CD4-positive, alpha-beta T cell treated with Interferon gamma for 1 hour (primary cell): ENCODE measurements at places on chromosomes 4 and X.

DNA sequence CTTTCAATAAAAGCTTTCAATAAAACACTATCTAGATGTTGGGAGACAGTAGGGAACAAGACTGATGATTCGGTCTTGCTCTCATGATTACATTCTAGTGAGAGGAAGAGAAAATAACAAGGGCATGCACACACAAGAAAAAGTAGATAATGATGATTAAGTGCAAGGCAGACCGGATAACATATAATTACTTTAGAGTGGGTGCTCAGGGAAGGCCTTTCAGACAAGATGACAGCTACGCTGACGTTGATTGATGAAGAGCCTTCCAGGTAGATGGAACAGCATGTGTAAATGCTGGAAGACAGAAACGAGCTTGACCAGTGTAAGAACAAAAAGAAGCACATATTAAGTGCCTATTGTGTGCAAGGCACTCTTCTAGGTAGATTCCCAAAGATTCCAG lies 43.4 kb downstream of the TXK start:
- DNase-seq, result no peak

GRCh38 chr4:124224256-124224655 lies 488.3 kb downstream of the ANKRD50 start:
- no peak for DNase-seq

DNA sequence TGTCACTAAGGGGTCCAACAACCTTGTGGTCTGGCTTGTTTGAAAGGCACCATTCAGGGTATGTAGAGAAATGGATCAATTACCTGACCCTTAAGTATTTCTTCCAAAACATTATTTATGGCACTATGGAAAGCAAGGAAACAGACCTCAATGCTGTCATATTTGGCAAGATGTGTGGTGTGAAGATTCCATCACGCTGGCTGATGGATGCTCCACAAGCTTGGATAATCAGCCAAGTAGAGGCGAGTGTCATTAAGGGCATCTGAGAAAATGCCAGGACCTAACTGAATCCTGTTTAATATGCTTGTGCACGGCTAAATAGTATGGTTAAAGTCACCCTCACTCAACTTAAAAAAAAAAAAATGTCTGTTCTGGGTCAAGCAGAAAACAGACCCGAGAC lies 120.7 kb downstream of the COMMD8 start:
- DNase-seq, result no peak

DNA sequence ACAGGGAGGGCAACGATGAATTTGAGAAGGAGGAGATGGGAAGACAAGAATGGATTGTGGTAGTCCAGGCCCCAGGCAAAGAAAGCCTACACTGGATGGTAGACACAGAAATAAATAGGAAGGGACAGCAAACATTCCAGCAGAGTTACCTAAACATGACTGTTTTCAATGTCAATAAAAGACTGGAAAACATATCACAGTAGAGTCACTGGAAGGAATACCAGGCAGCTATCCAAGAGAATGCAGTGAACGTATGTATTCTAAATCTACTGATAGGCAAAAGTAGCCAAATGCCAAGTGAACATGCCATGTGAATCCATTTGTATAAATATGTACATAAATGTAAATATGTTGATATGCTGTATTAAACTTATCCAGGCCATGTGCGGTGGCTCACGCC lies 183.0 kb downstream of the PALLD start:
- no peak for DNase-seq

DNA sequence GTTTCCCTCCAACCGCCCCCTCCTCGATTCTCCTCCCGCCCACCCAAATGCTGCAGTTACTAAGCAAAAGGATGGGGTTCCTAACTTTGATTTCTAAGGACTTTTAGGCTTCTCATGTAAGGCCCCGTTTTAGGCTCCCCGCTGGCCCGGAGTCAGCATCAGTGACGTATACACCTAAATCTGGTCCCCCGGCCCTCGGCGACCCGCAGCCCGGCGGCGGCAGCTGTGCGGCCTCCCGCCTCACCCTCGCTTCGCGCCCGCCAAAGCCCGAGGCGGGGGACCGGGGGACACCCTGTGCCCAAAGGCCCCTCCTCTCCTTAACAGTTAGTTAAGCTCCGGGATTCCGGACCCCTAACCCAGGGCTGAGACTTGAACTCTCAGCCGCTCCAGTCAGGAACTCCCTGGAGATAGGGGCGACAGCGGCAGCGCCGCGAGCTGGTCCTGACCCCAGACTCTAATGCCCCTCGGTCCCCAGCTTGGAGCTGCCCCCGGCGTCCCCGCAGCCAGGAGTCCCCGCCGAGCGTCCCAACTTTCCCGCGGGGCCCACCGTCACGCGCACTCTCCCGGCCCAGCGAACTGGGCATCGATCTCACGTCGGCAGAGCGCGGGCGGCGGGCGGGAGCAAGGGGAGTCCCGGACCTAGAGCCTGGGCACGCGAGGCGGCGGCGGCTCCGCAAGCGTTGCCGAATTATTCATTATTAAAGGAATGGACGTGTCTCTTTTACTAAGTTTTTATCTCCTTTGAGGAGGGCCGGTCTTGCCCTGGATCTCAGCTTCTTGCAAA lies 1.5 kb upstream of the NR3C2 start:
- peak; percentile 17 for DNase-seq

- DNase-seq, result no peak
These were observed 842.1 kb upstream of the INTU start for GRCh38 chr4:126790633-126791032.

GRCh38 chr4:153997516-153997915 lies 208.6 kb upstream of the SFRP2 start:
- DNase-seq, result no peak

DNA sequence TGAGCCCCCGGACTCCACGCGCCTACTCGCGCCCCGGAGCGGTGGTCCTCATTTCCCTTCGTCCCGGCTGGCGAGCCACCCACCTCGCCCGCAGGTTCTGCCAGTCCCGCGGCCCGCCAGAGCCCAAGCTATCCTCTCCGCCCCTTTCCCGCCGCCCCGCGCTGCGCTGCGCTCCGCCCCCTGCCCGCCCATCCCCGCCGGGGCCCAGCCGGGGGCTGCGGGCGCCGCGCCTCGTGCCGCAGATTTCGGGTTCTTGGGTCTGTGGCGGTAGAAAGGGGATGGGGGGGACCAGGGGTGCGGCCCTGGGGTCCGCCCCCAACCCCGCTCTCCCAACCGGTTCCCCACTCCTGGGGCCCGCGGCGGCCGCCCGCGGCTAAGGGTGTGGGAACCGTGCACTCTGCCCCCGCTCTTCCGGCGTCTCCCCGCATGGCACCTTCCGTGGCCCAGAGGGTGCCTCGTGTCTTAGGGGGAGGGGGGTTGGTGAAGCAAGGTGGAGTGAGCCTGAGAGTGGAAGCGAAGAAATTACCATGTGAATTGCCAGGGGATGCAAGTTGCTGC lies 650.8 kb upstream of the DIPK2B start:
- peak; percentile 24 for DNase-seq

- DNase-seq, result no peak
These were observed 58.3 kb downstream of the MID1IP1 start for GRCh38 chrX:38859602-38860001.

GRCh38 chr4:115489279-115489678 lies 375.9 kb upstream of the NDST4 start:
- DNase-seq, result no peak

- DNase-seq, result no peak
These were observed 207.5 kb downstream of the FAM47B start for GRCh38 chrX:35150052-35150451.

- peak; percentile 22 for DNase-seq
These were observed 35.0 kb upstream of the GK start for GRCh38 chrX:30618160-30618765.

- DNase-seq, result no peak
These were observed 721.5 kb downstream of the IL1RAPL1 start for GRCh38 chrX:29308726-29309125.

DNA sequence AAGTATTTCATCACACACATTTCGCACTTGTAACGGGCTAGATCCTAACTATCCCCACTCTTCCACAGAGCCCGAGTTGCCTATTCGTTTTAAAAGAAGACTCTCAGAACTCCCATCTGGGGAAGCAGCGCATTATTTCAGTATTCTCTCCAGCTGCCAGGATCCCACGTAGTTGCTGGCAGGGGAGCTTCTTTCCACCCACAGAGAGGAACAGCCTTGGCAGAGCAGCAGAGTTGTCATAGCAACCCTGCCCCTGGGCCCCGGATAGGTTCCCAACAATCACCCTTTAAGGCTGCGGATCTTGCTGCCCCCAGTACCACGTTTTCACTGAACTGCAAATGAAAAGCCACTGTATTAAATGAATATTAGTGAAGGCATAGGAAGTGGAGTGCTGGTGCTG lies 106.7 kb downstream of the GPM6A start:
- no peak for DNase-seq

DNA sequence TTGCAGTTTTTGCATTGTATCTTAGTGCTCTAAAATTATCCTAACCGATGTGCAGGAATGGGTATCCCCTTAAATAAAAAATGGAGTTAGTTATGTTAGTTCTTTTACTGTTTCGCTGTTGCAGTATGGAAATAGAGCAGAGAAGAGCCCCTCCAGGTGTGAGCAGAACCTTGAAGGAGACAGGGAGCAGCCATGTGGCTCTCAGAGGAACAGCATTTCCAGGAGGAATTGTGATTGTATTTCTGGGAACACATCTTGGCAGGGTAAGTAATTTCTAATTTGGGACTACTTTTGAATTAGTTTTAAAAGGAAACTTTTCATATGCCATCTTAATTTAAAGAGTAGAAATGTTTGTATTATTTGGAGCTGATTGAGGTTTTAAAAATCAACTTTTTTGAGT lies 5.3 kb upstream of the CCDC158 start:
- no peak for DNase-seq

DNA sequence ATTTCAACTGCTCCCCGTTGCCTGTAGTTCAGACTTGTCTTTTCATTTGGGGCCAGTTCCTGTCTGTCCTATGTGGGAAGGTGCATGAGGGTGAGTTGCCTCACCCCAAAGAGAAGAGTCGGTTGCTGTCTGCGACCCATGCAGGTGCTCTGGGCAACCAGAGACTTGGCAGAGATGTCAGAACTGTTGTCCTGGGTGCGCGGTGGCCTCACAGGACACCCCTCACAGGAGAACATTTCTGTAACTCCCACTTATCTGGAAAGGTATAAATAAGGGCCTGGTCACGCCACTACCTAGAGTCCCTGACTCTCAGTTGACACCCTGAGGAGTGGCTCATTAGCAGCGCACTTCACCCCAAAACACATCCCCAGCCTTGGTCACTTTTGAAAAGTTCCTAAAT lies 9.7 kb upstream of the NAT8L start:
- no peak for DNase-seq

- DNase-seq, result no peak
These were observed 98.6 kb downstream of the LARP7 start for GRCh38 chr4:112735474-112735951.

- DNase-seq, result no peak
These were observed 145.8 kb downstream of the MSN start for GRCh38 chrX:65813245-65813644.

DNA sequence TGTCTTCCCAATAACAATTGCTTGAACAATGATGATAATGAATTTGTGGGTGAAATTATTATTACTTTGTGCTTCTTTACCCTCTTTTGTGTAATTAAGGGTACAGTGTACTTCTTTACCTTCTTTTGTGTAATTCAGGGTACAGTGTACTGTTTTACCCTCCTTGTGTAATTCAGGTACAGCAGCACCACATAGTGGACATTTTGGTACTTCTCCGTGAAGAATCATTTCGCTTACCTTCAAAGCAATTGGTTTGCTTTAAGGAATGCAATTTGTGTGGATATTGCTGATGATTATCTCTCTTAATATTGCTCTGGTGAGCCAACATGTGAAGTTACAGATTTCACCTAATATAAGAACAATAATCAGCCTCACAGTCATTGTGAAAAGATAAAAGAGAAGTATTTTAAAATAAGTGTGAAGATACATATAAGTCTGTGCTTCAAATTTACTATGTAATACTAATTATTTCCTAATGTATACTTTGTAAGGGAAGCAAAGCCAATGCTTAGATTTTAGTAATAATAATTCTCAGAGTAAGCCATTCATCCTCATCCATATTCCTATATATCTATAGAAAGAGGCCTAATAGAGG lies 27.2 kb upstream of the SEC24B start:
- DNase-seq, result no peak

GRCh38 chrX:13816643-13817627 lies at the start of gene GPM6B:
Gene GPM6B, minus strand, starts transcription at chrX:13817093. Its CDS starts 189 bp downstream, at chrX:13816904.
- no peak for DNase-seq

DNA sequence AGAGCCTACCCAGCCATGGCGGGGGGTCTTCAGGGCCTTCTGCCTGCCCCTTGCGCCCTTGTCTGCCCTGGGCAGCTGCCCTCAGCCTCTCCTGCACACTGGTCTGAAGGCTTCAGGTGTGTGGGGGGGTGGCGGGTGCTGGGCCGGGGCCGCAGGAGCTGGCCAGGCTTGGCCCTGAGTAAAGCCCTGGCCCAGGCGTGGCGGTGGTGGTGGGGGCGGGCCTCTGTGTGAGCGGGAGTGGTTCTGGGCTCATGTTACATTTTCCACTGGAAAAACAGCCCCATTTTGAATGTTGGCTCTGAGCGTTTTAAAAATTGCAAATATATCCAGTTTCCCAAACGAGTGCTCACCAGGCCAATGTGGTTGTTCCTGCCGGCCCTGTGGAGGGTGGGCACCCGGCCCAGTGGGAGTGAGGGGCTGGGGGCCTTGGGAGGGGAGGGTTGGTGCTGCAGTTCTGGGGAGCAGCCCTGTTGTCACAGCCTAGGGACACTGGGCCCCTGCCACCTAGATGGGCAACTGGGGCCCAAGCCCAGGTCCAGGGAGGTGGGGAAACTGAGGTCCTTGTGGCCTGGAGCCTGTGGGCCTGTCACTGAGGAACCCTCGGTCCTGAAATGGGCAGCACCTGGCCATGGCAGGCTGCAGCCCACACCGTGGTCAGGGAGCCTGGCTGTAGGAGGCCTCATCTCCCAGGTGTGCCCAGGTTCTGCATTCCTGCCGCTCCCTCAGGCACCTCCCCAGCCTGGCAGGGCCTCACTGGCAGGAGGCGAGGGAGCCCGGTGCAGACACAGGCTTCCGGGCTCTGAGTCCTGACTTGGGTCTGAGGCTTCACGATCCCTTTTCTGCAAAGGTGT lies 28.3 kb downstream of the FGFRL1 start:
- DNase-seq, result no peak

GRCh38 chr4:150479657-150480056 lies 102.3 kb upstream of the MAB21L2 start:
- DNase-seq, result no peak

- DNase-seq, result no peak
These were observed 237.9 kb upstream of the EDA2R start for GRCh38 chrX:66876776-66877175.

GRCh38 chr4:189507060-189507459 lies 433.6 kb upstream of the FRG1 start:
- no peak for DNase-seq

DNA sequence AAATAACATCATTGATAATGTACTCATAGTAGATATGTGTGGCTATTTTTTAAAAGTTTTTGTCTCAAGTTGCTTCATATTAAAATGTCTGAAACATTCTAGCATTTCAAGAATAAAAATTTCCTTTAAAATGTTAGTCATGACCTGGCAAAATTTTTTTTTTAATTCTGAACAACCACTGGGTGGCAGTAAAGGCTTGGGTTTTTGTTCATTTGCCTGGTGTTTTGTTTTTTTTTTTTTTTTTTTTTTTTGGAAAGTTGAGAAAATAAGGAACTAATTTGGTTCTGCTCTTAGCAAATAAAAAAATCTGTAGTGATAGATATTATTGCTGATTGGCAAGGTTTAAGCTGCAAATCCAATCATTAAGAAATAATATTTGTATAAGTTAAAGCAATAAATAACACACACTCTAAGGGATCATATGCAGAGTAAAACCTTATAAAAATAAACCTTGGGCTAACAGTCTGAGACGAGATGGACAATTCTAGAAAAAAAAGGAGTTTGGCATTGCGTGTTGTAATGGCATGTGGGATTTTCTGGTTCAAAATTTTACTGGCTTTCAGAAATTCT lies 81.4 kb downstream of the CEP44 start:
- DNase-seq, result no peak

- no peak for DNase-seq
These were observed 16.0 kb downstream of the CRLF2 start for GRCh38 chrX:1196436-1196835.
